ENCODE measurements at places on chromosomes 6 and 20.

- DNase-seq = no peak
These were observed 778 bp upstream of the LIN28B start for GRCh38 chr6:104955927-104956730.

DNA sequence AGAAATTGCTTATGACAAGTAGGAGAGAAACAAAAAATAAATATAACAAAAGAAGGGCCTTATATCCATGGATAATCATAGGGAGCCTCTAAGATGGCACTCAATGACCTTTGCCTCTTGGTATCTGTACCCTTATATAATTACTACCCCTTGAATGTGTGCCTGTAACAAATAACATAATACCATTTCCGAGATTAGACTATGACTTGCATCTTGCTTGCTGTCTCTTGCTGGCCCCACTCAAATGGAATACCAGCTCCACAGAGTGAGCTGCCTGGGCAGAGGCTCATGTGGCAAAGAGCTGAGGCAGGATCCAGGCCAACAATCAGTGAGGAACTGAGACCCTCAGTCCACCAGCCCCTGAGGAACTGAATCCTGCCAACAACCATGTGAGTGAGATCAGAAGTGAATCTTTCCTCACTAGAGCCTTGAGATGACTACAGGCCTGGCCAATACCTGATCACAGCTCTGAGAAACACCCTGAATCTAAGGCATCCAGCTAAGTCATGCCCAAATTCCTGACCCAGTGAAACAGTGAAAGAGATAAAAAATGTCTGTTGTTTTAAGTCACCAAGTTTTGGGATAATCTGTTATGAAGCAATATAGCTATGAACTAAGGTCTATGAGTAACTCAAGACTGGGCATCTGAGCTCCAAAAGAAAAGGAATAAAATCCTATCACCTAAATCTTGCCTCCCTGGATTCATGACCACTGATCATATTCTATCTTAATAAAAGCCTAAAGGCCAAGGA lies 5.5 kb downstream of the KATNA1 start:
- DNase-seq = no peak

DNA sequence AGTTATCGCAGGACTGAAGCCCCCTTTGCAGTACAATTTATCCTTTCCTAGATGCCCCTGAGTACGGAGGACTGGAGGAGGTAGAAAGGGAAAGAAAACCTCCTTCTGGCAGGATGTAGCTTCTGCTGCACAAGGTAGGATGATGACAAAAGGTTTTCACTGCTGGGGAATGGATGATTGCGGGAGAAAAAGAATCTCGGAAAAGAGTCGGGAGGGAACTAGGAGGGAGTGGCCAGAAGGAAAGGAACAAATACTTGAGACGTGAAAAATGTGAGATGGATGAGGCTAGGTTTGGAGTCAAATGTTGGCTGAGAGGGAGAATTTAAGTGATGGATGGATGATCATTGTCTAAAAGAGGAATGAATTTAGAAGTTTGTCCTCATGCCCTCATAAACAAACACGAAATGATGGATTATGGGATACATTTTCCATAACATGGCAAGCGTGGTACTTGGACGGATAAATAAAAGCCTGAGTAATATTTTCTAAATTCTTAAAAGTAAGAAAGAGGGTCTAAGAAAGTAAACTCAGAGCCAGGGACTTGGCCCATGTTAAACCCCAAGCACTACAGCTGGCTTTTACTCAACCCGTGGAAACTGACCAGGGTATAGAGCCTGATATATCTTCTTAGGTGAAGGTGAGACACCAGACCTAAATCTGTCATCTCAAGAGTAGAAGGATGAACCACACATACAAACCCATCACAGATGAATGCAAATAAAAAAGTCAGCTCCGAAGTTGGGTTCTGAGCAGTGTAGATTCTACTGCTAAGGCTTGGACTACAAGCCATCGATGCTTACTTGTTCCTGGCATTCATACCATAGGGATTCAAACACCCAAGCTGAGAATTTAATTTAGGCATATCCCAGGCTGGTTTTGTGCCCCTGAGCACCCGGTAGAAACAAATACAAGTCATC lies 72.4 kb downstream of the HFE start:
- DNase-seq = peak; percentile 62

GRCh38 chr6:7216941-7217621 lies 95.9 kb downstream of the SSR1 start:
- no peak for DNase-seq

- DNase-seq = no peak
These were observed 646.5 kb upstream of the EPHA7 start for GRCh38 chr6:94065707-94066337.

GRCh38 chr6:102340311-102340710 lies 946.8 kb downstream of the GRIK2 start:
- no peak for DNase-seq
